Stimulated activated CD8-positive, alpha-beta memory T cell treated with anti-CD3 and anti-CD28 coated beads, Interleukin-4, amount 100 ng/mL, for 4 hours (primary cell): ENCODE measurements at places on chromosomes 1 and 21.

- DNase-seq, result no peak
These were observed 61.8 kb downstream of the RASAL2 start for GRCh38 chr1:178155481-178156255.

DNA sequence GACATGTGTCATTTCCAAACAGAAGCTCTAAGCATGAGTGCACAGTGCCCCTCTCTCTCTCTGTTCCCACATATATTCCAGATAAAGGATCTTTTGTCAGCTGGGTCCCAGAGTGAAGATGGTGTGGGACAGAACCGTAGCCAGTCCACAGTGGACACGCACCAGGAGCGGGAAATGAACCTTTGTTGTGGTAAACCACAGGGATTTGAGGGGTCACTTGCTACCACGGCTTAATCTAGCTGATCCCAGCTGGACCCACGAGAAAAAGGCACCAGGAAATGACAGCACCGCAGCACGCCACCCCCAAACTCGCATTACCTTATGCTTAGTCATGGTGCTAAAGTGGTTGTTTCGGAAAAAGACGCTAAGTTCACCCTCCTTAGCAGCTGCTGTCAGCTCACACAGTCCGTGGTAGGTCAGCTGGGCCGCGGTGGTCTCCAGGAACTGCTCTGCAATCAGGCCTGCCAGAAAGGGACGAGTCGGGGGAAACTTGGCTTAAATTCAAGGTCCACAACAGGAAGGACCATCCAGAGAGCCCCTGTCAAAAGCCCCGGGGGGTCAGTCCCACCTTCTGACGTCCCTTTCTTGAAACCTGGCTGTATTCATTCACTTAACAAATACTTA, 7.5 kb downstream of the MINDY1 start:
- DNase-seq, result no peak

- DNase-seq, result no peak
These were observed 148.6 kb downstream of the HUNK start for GRCh38 chr21:32021319-32021994.

GRCh38 chr1:205049479-205049878, 6.5 kb downstream of the CNTN2 start:
- no peak for DNase-seq
